ENCODE measurements at places on chromosomes 6 and 20.

DNA sequence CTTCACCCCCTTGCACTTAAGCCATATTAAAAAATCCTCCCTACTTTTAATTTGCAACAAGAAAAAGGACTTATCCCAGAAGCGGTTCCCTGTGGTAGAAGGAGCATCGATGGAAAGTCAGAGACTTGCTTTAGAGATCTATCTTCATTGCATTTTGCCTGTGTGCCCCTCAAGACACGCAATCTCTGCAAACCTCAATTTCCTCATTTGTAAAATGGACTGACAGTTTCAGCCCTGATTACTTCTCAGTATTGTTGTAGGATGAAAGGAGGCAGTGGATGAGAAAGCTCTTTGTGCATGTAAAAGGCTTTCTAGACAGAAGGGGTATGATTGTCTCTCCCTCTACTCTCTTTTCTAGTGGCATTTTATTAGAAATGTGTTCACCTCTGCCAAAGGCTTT is 410.2 kb downstream of the CDC5L start:
- DNase-seq: no peak

GRCh38 chr20:825710-826421 is 7.6 kb upstream of the FAM110A start:
- no peak for DNase-seq

DNA sequence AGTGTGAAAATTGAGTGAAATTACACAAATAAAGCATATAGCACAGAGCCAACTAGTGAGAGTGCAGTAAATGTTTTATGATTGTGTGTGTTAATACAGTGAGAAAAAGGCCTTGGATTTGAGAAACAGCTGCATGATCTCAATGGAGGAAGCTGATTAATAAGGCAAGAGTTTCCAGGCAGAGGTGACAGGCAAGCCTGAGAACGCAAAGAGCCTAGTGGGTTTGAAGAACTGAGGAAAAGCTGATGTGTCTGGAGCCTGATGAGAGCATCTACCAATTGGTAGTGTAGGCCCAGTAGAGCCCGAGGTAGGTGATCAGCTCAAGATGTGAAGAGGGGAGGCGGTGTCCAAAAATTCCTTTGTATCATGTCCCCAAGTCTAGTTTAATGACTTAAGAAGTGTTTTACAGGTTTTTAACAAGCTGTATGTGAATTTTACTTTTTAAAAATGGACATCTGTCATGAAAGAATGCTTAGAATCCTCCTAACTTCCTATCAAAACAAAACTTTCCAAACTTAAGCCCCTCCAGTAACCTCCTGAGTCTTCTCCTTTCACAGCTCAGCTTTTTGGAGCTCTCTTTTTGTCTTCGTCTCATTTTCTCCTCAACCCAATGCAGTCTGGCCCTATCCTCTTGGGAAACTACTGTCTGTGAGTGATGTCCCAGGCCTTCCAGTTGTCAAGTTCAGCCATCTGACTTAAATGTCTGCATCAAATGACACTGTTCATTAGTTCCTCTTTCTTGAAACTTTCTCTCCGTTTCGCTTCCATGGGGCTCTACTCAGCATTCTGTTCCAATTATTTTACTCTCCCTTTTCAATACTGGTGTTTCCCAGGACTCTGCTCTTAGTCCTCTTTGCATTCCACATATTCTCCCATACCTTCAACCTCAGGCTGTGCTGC is 1.2 kb downstream of the CDC40 start:
- no peak for DNase-seq

GRCh38 chr6:128479048-128479666 is 41.2 kb downstream of the PTPRK start:
- peak; percentile 17 for DNase-seq
